ENCODE measurements at places on chromosomes 2 and 18.

GRCh38 chr2:44360749-44361329 is 455 bp downstream of the PREPL start:
- peak; percentile 52 for DNase-seq

DNA sequence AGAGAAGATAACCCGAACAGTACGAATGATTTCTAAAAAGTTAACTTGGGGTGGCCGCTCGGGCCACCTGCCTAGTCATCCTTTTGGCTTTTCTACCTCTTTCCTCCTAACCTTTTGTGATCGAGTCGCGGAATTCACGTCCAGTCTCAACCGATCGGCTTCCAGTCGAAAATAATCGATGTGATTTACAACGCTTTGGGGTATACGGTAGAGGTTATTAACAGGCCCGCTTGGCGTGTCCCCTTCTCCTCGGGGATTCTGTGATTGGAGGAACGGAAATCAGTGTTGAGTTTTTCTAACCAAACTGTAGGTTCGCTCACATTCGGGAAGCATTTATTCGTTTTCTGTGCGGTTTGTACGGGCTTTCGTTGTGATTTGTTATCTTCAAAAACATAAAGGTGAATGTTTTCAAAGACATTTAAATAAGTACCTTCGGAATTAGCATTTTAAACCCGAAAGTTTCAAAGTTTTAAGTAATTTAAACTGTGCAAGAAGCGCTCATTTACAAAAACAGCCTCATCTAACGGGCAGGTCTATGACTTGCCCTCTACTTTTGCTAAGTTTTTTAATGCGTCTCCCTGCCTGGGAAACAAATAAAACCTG is 588 bp upstream of the FOXI3 start:
- DNase-seq: peak; percentile 49

GRCh38 chr18:73717570-73717969 is 430.1 kb downstream of the FBXO15 start:
- no peak for DNase-seq

GRCh38 chr2:109304731-109305470 is 175.9 kb downstream of the SH3RF3 start:
- DNase-seq: no peak

DNA sequence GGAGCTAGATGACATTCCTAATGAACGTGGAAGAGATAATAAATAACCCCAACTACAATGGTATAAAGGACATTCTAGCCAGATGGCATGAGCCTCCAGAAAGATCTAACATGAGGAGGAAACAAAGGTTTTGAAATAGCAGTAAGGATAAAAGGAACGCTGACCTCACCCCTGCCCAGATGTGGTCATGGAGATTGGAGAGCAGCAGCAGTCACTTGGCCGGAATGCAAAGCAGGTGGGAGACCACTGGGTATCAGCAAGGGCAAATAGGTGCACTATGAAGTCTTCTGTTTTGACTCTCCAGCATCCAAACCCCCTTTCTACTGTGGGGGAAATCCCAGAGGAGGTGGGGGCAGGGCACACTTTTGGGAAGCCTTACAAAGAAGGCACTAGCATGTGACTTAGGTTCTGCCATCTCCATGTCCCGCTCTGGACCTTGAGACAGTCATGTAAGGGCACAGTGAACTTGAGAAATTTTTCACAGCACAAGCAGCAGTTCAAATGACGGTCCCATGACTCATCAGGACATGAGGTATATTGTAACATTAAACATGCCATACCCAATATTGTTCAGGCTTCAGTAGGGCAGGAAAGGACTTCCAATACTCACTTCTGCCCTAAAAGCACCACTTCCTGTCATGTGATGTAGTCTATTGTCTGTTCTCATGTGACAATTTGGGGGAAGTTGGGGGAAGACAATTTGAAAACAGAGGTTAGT is 55.2 kb downstream of the METTL4 start:
- no peak for DNase-seq

DNA sequence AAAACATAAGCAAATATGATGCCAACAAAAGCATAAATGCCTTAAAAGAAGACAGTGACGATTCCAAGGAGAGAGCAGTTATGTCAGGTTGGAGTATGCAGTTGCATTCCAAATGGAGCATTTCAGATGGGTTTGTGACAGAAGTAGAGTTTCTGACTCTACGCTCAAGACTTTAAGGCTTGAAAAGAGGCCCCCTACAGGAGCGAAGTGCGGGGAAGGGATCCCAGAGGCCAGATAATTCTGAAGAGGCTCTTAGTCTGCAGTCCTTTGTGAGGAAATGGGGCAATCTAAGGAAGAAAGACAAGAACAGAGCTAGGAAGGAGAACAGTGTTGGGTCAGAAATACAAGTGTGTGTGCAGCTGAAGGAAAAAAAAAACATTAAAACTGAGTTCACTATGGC is 95.5 kb downstream of the ZNF521 start:
- DNase-seq: no peak

GRCh38 chr2:30249354-30249753 is 18.0 kb downstream of the LBH start:
- no peak for DNase-seq

DNA sequence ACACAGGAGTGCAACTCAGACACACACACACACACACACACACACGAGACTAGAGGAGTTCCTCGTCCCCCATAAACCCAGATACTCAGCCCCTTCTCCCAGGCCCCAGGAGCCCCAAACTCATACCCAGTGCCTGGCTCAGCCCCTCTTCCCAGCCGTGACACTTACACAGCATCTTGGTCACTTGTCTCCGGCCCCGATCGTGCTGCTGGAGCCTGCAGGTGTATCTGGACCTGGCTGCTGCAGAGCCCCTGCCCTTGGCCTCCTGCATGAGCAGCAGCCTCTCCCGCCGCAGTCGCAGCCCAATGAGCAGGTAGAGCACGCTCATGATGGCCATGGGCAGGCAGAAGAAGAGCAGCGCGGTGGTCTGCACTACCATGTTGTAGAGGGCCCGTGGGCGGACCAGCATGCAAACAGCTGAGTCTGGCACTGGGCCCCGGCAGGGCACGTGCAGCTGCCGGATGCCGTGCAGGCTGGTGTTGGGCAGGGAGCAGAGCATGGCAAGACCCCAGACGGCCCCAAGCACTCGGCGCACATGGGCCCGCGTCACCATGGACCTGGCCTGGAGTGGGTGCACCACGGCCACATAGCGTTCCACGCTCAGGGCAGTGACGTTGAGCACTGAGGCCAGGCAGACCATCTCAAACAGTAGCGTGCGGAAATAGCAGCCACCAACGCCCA is 2.1 kb downstream of the NMUR1 start:
- DNase-seq: no peak

GRCh38 chr2:127305990-127306585 is 12.1 kb upstream of the ERCC3 start:
- no peak for DNase-seq

DNA sequence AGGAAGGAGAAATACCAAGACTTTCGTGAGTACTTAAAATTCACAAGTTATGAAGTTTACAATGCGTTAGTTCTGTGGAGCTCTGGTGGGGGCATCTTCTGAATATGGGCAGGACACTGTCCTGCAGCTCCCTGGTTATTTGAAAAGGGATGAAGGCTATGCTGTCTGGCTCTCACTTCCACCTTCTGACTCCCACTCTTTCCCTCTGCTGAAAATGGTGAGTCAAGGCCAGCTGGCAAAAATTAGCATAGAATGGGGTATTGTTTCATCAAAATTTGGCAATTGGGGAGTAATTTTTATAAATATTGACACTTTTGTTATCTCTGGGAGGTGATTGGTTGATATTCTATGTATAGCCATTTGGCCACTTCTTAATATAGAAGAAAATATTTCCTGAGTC is 177.4 kb downstream of the PARD3B start:
- DNase-seq: no peak

DNA sequence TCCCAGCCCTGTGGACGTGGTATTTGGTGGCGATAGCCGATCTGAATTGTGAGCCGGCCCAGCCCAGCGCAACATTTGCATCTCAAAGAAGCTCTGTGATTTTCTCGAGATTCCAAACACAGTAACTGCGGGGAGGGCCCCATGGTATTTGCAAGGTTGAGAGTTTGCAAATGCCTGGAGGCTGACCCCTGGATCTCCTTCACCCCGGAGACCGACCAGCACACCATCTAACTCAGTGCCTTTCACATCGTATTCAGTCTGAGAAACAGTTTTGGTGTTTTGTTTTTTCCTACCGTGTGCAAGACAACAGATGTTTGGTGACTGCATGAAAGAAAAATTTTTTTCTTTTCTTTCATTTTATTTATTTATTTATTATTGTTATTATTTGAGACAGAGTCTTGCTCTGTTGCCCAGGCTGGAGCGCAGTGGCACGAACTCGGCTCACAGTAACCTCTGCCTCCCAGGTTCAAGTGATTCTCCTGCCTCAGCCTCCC is 40.3 kb downstream of the MYCN start:
- DNase-seq: no peak

- DNase-seq: no peak
Observed at GRCh38 chr18:11398625-11399024, 210.8 kb upstream of the SLC35G4 start.

GRCh38 chr2:235204948-235205347 is 253.1 kb downstream of the SH3BP4 start:
- no peak for DNase-seq

GRCh38 chr2:36485521-36485920 is 112.4 kb downstream of the FEZ2 start:
- DNase-seq: no peak
